ENCODE measurements at places on chromosomes 2 and 18.

- no peak for DNase-seq
Measured at GRCh38 chr2:238964544-238965067, 116.7 kb downstream of the TWIST2 start.

DNA sequence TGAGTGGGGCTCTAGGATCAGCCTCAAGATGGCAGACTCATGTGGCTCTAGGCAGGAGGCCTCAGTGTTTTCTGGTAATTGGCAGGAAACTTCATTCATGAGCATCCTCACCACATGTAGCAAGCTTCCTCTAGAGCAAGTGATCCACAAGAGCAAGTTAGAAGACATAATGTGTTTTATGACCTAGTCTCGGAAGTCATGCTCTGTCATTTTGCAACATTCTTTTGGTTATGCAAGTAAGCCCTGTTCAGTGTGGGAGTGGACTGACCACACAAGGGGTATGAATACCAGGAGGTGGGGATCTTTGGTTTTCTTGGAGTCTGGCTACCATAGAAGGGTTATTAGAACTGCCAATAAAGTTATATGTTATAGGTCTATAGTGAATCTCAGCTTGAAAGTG, 66.8 kb upstream of the STK39 start:
- no peak for DNase-seq

DNA sequence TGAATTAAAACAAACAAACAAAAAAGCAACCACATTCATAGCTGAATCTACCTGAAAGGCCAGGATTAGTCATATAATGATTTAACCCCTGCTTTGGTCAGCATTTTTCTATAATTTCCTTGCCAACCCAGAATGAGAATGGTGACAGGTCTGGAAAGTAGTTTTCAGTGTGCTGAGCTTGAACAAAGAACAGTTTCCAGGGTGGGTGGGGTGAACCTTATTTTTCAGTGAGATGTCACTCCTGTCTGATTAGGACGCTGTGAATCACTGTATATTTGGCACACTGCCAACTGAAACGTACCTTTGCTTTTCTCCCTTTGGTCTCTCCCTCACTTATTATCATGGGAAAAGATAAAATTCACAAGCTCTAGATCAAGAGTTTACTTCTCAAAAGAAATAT, 35.0 kb upstream of the DSC1 start:
- no peak for DNase-seq

GRCh38 chr2:175293195-175293594, 111.7 kb upstream of the ATP5MC3 start:
- no peak for DNase-seq

- DNase-seq = no peak
Measured at GRCh38 chr2:51673628-51674027, 641.7 kb upstream of the NRXN1 start.
